Activated T-helper 2 cell treated with anti-CD3 and anti-CD28 coated beads, Interferon-gamma antibody, Interleukin-2, Interleukin-4, amounts not matched to agents 10 μg/mL and 5 μg/mL and 100 μg/mL, durations not matched to agents 14 hours and 24 hours and 36 hours (primary cell): ENCODE measurements at places on chromosomes 3 and 15. TPM values are rescaled to one million over a fixed set of nuclear protein-coding genes. Genes with fewer than 3 reads are reported as not detected.

The HIGD2B gene
- total RNA-seq, result 0.16 TPM in 2 replicates

DNA sequence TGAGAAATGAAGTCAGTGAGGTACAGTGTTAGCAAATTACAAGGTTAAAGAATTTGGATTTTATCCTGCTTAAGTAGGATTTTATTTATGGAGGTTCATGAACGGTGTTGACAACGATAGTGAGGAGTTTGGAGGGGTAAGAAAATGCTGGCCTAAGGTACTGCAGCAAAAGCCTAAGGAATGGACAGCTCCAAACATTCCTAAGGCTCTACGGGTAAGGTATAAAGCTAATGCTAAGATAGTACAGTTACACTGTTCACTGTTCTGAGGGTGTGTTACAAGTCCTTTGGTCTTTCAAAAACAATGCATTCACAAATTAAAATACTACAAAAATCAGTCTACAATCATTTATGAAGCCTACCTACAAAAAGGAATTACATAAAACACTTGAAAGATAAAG lies 7.3 kb downstream of the MTMR10 start:
- no peaks in the 10 kb centered on the region for H3K27me3 ChIP-seq
- no peak overlapping the region for H3K4me3 ChIP-seq
- H3K27ac ChIP-seq, result no peak overlapping the region
- H3K36me3 ChIP-seq, result peaks cover 38% of the 10 kb centered on the region

DNA sequence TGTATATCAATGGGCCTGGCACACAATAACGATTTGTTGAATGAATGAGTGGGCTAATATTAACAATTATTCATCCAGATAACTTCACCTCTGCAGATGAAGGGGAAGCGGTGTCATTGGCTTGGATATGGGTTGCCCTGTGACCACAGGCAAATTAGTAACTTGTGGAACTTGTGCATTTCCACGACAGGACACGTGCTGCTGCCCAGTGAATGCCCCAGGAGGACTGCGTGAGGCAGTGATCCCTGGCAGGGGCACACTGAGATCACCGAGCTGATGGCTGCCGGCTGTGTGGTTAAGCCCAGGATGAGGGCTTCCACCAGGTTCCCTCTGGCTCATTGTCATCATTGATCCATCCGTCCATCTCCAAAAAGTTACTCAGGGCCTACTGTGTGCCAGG lies 84.1 kb upstream of the HACD2 start:
- no peak overlapping the region for H3K27ac ChIP-seq
- H3K36me3 ChIP-seq, result no peaks in the 10 kb centered on the region
- H3K4me3 ChIP-seq, result no peak overlapping the region

The HTR3E gene
- not detected in 2 replicates for total RNA-seq

GRCh38 chr15:56342653-56343052 lies 22.6 kb upstream of the TEX9 start:
- DNase-seq, result no peak
- H3K27ac ChIP-seq, result no peak overlapping the region
- H3K36me3 ChIP-seq, result no peaks in the 10 kb centered on the region
- no peaks in the 10 kb centered on the region for H3K4me1 ChIP-seq
- H3K4me3 ChIP-seq, result no peak overlapping the region

The LRRC57 gene
- 21.0 and 22.5 TPM in 2 replicates for total RNA-seq

GRCh38 chr3:152383136-152383606 lies 114.4 kb downstream of the MBNL1 start:
- H3K4me3 ChIP-seq, result no peak overlapping the region
- no peak for DNase-seq
- H3K4me1 ChIP-seq, result peaks cover 42% of the 10 kb centered on the region
- no peaks in the 10 kb centered on the region for H3K27me3 ChIP-seq
- H3K27ac ChIP-seq, result peak overlapping the region; percentile 56
- H3K36me3 ChIP-seq, result peaks cover 37% of the 10 kb centered on the region
